Foreskin fibroblast (primary cell): ENCODE measurements at places on chromosomes 13 and 19.

DNA sequence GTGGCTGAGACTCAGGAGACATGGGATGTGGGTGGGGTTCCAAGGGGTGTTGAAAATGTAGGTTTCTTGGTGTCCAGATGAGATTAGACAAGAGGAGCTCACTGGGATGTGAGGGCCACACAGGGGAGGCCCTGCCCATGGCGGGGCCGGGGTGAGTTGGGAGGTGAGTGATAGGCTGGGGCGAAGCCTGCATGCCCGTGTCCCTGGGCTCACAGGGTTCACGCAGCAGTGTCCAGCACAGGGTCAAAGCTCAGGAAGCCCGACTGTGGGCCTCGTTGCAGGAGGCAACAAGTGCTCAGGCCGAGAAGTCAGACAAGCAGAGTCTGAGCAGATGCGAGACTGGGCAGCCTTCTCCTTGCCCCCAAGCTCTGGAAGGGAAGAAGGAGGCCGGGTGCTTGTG, 27.2 kb downstream of the CCDC8 start:
- DNase-seq, result no peak

DNA sequence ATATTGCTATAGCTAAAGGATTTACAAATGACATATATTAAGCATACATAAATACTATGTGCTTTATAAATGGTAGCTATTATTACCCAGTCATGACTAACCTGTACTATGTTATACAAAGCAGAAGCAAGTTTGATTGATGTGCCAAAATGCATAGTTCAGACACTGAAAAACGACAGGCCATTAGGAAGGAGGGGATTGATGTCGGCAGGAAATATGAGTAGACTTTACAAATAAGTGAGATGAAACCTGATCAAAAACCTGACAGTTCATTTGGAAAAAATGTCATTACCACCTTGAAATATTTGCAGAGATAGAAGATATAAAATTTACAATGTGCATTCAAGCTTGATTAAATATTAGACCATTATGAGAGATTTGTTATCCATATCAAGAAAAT, 38.8 kb upstream of the TPP2 start:
- no peak for DNase-seq

- no peak for DNase-seq
Measured at GRCh38 chr19:29018542-29018941, 194.4 kb downstream of the UQCRFS1 start.

DNA sequence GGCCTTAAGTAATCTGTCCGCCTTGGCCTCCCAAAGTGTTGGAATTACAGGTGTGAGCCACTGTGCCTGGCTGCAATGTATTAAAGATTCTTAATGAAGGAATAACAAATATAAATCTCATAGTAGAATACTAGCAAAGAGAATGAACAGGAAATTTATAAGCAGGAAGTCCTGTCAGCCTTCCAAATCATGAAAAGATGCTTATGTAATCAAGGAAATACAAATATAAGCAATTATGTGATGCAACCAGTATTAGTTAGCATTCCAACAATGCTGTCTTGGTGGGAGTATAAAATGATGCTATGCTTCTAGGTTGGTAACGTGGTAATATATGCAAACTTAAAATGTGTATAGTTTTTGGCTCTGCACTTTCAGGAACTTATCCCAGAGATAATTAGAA, 133.8 kb downstream of the PDS5B start:
- DNase-seq, result no peak

GRCh38 chr19:43407416-43408005, 7.2 kb upstream of the TEX101 start:
- DNase-seq, result no peak
